Osteocyte (in vitro differentiated cells): ENCODE measurements at places on chromosomes 16 and 17. TPM values are rescaled to one million over a fixed set of nuclear protein-coding genes. Genes with fewer than 3 reads are reported as not detected.

DNA sequence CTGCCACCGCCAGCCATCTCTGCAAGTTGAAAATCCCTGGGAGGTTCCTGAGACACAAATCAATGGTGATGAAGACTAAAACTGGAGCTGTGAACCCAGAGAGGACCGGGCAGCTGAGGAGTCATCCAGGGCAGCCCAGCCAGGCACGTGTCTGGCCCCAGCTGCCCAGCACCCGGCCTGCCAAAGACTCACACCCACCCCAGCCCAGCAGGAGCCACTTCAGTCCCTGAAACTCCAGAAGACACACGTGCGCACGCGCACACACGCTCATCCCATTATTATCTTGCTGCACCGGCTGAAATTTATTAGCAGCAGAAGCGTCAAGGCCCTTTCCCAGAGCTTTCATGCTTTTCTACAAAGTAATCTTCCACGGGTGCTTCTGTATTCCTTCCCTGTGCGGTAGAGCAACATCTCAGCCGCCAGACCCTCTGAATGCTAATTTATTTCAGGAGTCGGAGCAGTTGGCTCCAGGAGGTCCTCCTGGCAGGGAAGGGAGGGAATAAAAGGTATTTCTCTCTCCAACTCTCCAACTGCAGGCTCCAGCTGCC lies 59.8 kb upstream of the RBFOX3 start:
- DNase-seq = no peak
- no peaks in the 10 kb centered on the region for H3K4me1 ChIP-seq
- H3K4me3 ChIP-seq = no peak overlapping the region
- no peaks in the 10 kb centered on the region for H3K36me3 ChIP-seq

DNA sequence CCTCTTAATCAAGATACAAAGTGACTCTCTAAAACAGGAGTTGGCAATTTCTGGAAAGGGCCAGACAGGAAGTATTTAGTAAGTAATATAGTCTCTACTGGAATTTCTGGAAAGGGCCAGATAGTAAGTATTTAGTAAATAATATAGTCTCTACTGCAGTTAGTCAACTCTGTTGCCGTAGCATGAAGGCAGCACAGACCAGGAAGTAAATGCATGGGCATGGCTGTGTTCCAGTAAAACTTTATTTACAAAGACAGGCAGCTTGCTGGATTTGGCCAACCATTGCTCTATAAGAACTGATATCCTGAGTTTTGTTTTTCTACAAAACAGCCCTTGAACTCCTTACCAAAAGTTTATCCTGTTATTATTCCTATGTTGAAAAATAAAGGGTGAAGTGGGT lies 16.9 kb downstream of the LDAF1 start:
- H3K4me3 ChIP-seq = no peak overlapping the region
- no peak for DNase-seq
- no peak overlapping the region for H3K27ac ChIP-seq
- H3K36me3 ChIP-seq = peaks cover 33% of the 10 kb centered on the region

DNA sequence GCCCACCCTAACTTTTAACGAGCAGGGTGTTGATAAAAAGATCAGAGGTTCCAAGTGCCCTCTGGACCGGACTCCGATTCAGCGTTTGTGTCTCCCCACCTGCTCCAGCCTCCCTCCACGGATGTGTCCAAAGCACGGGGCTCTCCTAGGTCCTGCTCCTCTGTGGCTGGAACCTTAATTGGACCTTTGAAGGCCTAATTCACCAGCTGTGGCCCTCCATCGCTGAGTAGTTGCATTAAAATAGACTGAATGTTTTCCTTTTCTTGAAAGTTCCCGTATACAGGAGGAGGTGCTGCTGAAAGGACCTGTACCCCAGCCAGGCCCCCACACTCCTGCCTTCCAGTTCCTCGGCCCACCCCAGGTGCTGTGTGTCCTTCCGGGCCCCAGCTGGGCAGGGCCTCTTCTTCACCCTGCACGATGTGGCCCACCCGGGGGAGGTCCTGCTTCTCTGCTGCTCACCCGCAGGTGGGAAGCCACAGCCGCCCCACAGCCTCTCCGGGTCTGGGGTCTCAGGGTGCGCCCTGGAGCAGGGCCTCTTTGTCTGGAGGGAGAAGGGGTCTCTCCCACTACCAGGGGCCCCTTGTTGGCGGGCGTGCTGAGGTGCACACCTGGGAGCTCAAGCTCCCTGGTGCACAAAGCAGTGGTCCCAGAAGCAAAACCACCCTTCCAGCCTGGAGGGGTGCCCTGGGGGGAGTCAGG lies 1.3 kb upstream of the CACNA1H start:
- no peaks in the 10 kb centered on the region for H3K36me3 ChIP-seq
- peak overlapping the region; percentile 35 for H3K4me3 ChIP-seq
- no peak overlapping the region for H3K27ac ChIP-seq
- peaks cover 12% of the 10 kb centered on the region for H3K4me1 ChIP-seq

DNA sequence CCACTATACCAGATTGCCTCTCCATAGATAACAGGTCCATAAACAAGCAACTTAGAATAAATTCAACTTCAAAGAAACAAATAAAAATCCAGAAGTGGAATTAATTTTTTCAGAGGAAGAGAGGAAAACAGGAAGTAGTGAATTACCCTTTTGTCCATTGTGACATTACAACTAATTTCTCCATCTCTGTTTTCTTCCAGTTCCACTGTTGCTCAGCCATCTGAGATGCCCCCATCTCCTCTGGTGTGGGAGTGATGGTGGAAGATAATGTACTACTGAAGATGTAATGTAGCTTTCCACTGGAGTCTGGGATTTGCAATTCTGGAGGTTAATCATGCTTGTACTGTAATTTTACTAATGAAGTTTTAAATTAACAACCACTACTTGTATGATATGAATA lies 124.6 kb upstream of the TMEM97 start:
- no peak for DNase-seq
- no peak overlapping the region for H3K4me3 ChIP-seq
- H3K4me1 ChIP-seq = peaks cover 25% of the 10 kb centered on the region
- H3K36me3 ChIP-seq = peaks cover 39% of the 10 kb centered on the region

DNA sequence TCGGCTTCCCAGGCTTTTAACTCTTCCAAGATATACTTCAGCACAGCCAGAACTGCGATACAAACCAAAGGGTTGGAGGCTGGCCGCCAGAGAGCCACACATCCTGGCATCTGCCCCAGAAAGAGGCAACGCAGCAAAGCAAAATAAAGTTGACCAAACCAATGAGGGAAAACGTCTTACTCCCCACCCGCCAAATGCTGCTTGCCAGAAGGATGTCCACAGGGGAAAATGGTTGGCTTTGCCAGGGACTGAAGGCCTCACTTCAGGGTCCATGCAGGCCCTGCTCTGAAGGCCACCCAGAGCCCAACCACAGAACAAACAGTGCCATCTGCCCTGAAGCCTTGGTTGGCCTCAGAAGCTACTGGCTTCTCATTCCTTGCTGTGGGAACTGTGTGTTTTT lies 15.0 kb downstream of the CACNG1 start:
- no peak for DNase-seq
- no peak overlapping the region for H3K27ac ChIP-seq
- H3K27me3 ChIP-seq = no peaks in the 10 kb centered on the region

DNA sequence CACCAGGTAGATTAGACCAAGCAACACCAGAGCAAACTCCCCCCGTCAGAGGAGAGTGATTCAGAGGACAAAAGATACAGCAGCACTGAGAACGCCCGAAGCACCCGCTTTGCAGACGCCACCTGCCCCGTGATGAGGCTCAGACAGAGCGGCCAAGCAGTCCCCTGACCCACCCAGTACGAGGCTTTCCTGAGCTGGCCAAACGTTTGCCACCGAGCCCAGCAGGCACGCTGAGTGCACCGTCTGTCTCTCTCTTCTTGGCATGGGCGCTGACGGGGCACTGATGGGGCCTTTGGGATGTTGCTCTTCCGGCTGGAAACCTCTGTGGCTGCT lies 19.4 kb upstream of the WDR45B start:
- peaks cover 2% of the 10 kb centered on the region for H3K36me3 ChIP-seq
- no peak overlapping the region for H3K27ac ChIP-seq
- H3K4me3 ChIP-seq = no peak overlapping the region
- H3K27me3 ChIP-seq = no peaks in the 10 kb centered on the region
- peaks cover 8% of the 10 kb centered on the region for H3K4me1 ChIP-seq

- H3K27me3 ChIP-seq = no peaks in the 10 kb centered on the region
- no peak overlapping the region for H3K27ac ChIP-seq
- no peaks in the 10 kb centered on the region for H3K36me3 ChIP-seq
- H3K4me1 ChIP-seq = no peaks in the 10 kb centered on the region
- H3K4me3 ChIP-seq = no peak overlapping the region
These were observed 774.5 kb upstream of the RBFOX1 start for GRCh38 chr16:6558126-6558525.

DNA sequence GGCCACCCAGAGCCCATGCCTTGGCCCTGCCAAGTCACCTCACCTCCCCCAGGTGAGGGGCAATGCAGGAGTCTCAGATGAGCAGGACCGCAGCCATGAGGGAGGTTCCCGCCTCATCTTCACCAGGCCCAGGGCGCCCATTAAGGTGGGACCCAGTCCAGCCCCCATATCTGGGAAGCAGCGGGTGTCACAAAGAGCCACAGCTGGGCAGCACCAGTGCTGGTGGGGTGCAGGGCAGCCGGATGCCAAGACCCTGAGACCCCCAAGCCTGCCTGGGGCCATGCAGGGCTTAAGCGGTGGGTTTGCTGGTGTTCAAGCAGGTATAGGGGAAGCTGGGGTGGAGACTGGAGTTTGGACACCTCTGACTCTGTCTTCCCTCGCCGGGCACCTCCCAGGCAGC lies 237.8 kb upstream of the GSE1 start:
- peaks cover 15% of the 10 kb centered on the region for H3K4me1 ChIP-seq
- H3K27ac ChIP-seq = no peak overlapping the region
- no peak overlapping the region for H3K4me3 ChIP-seq
- no peak for DNase-seq

GRCh38 chr17:28133562-28133970 lies 91.1 kb downstream of the NLK start:
- no peak overlapping the region for H3K27ac ChIP-seq
- H3K4me1 ChIP-seq = peaks cover 11% of the 10 kb centered on the region
- no peak overlapping the region for H3K4me3 ChIP-seq
- H3K36me3 ChIP-seq = peaks cover 15% of the 10 kb centered on the region
- H3K27me3 ChIP-seq = no peaks in the 10 kb centered on the region

DNA sequence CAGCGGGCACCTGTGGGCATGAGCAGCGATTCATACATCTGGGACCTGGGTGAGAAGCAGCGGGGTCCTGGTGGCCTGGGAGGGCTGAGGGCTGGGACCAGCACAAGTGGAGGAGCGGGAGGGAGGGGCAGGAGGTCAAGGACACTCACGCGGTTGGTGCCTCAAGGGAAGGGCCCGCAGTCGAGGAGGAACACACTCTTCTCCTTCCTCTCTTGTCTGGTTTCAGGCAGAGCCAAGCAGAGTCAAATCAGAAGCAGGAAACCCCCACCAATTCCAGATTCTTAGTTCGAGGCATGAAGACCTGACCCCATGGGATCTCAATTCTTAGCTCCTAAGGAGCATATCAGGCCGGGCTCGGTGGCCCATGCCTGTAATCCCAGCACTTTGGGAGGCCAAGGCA lies 15.7 kb downstream of the DNAI2 start:
- H3K27ac ChIP-seq = no peak overlapping the region
- H3K4me3 ChIP-seq = no peak overlapping the region
- H3K36me3 ChIP-seq = no peaks in the 10 kb centered on the region

DNA sequence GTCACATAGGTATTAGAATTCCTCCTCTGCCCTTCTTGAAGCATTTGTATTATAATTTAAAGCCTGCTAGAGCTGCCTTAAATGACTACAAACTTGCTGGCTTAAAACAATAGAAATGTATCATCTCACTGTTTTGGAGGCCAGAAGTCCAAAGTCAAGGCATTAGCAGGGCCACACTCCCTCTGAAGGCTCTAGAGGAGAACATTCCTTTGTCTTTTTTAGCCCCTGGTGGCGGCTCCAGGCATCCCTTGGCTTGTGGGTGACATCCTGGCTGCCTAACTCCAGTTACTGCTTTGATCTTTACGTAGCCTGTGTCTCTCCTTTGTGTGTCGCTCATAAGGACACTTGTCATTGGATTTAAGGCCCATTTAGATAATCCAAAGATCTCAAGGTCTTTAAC lies 186.6 kb upstream of the SALL1 start:
- no peaks in the 10 kb centered on the region for H3K36me3 ChIP-seq
- DNase-seq = no peak
- no peaks in the 10 kb centered on the region for H3K27me3 ChIP-seq
- no peak overlapping the region for H3K27ac ChIP-seq
- no peaks in the 10 kb centered on the region for H3K4me1 ChIP-seq

- H3K27ac ChIP-seq = peak overlapping the region; percentile 7
- peaks cover 46% of the 10 kb centered on the region for H3K27me3 ChIP-seq
- H3K4me3 ChIP-seq = peak overlapping the region; percentile 52
- no peak for DNase-seq
- peaks cover 24% of the 10 kb centered on the region for H3K4me1 ChIP-seq
- H3K36me3 ChIP-seq = no peaks in the 10 kb centered on the region
These were observed 424 bp downstream of the YBX2 start for GRCh38 chr17:7293816-7294613.

DNA sequence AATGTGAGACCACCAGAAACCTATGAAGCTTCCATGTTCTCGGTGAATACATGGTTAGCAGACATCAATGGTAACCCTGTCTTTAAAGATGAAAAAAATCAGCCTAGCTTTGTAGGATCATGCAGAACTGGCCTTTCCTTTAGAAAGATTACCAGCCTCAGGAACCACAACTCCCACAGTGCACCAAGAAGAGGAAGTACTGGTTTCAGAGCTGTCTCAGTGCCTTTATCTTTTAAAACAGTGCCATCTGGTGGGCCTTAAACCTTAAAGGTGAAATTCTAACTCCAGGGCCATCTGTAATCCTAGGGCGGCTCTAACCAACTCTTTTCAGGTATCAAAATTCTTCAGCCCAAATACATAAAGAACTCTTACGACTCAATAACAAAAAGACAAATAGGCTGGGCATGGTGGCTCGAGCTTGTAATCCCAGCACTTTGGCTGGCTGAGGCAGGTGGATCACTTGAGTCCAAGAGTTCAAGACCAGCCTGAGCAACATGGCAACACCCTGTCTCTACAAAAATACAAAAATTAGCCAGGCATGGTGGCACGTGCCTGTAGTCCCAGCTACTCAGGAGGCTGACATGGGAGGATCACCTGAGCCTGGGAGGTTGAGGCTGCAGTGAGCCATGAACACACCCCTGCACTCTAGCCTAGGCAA lies 5.4 kb downstream of the ATPAF2 start:
- H3K4me3 ChIP-seq = no peak overlapping the region
- peaks cover 24% of the 10 kb centered on the region for H3K4me1 ChIP-seq
- no peak overlapping the region for H3K27ac ChIP-seq
- no peaks in the 10 kb centered on the region for H3K27me3 ChIP-seq

- H3K4me1 ChIP-seq = peaks cover 19% of the 10 kb centered on the region
- no peaks in the 10 kb centered on the region for H3K27me3 ChIP-seq
- H3K27ac ChIP-seq = peak overlapping the region; percentile 93
These were observed 1.3 kb downstream of the TMEM219 start for GRCh38 chr16:29963021-29963743.

DNA sequence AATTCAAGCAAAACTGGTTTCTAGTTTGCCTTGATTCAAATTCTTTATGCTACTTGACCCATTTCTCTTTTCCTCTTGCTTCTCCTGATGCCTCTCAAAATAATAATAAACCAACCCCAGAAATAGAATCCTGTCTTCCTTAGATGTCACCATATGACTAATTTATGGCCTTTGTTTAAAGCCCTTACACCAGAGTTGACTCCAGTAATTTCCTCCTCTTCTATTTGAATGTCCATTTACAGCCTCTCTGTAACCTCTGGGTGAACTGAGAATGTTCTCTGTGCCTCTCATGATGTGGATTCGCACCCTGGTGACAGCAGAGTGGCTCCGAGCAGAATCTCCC lies 31.5 kb downstream of the ZFHX3 start:
- peak overlapping the region; percentile 46 for H3K27ac ChIP-seq
- peaks cover 3% of the 10 kb centered on the region for H3K36me3 ChIP-seq
- peaks cover 77% of the 10 kb centered on the region for H3K4me1 ChIP-seq

Gene PRSS33
- not detected in 2 replicates for total RNA-seq

Gene TRPV2
- total RNA-seq = 1.3 and 1.9 TPM in 2 replicates

Gene GPR179
- 0.13 TPM in 1 of 2 replicates, not detected in the other for total RNA-seq

Gene NT5C3B
- 58.9 and 63.6 TPM in 2 replicates for total RNA-seq
